ENCODE measurements at places on chromosomes 5 and 9.

GRCh38 chr5:151703780-151704179 is 17.1 kb upstream of the SPARC start:
- no peak for DNase-seq

DNA sequence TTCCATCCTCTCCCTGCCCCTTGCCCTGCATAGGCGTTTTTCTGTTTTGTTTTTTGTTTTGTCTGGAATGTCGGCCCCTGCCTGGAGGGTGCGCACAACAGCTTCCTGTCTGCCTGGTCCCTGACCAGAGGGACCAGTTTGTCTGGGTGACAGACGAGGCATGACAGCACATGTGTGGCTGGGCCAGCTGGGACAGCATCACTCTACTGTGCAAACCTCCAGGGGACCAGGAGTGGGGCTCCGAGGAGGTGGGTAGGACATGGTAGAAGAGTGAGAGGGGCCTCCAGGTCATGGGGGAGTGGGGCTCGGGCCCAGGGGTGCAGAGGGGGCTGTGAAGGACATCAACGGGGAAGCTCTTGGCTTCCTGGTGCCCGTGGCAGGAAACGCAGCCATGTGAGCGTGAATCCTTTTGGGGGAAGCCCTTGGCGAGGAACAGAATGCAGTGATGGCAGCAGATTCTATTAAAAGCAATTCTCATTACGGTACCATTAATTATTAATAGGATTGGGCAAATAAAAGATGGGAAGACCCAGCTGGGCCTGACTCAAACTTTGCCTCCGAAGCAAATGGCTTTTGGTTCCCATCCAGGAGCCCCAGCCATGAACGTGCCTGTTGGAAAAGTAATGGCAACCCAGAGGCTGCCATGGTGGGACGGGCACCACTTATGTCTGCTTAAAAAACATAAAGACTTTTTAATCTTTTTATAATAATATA is 184.4 kb upstream of the IER5L start:
- peak; percentile 56 for DNase-seq

DNA sequence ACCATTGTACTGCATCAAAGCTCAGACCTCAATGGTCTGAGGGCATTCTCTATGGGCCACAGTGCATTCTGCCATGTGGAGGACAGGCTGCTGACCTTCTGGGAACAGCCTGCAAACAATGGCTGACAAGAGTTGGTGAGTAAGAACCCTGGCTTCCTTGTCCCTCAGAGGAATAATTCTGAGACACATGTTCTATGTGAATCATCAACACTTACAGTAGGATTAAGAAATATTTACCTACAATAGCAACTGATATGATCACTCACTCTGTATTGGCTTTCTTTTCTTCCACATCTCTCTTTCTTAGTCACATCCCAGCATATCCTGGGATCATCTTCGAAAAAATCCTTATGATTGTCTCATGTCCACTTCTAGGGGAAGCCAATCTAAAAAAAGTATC is 306.5 kb upstream of the ITGA1 start:
- DNase-seq: no peak

DNA sequence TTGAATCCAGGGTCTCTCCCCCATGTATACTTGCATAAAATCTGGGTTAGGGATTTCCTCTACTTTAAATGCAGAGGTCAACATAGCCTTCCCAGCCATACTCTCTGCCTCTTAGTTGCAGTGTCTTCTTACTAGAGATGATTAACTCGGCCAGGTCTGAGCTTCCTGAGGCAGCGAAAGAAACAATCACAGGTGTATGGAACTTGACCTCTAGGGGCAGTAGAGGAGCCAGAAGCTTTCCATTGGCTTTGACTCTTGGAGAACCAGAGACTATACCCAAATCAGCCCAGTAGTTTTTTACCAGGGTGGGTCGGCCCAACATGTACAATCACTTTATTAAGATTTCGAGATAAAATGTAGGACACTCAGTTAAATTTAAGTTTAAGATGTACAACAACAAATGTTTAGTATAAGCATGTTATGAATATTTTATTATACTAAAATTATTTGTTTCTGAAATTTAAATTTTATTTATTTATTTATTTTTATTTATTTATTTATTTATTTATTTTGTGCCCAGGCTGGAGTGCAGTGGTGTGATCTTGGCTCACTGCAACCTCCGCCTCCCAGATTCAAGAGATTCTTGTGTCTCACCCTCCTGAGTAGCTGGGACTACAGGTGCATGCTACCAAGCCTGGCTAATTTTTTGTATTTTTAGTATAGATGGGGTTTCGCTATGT is 48.0 kb upstream of the DMRT3 start:
- DNase-seq: no peak

DNA sequence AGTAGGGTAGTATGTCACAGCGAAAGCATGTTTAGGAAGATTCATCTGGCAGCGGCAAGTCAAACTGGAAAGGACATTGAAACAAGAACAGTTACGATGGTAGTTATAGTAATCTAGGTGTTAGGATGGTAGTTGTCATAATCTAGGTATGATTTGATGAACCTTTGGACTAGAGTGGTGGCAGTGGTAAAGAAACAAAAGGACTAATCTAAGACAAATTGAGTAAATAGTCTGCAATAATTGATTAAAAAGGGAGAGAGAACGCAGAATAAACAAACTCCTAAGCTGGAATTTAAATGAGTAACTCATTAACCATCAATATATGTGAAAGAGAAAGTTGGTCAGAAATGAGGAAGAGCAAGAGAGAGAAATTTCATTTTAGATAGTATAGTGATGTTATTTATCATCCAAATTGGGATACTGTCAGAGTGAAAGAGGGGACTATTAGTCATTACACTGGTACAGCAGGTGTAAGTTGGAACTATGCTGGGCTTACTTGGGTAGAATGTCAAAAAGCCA is 56.8 kb downstream of the MTREX start:
- DNase-seq: no peak

GRCh38 chr9:3401221-3401954 is 124.4 kb downstream of the RFX3 start:
- DNase-seq: peak; percentile 78

- DNase-seq: no peak
Observed at GRCh38 chr5:57166276-57166675, 7.6 kb upstream of the GPBP1 start.

GRCh38 chr5:10493884-10494283 is 52.2 kb downstream of the ROPN1L start:
- DNase-seq: no peak

GRCh38 chr9:131608493-131609037 is 63.2 kb downstream of the PRRT1B start:
- no peak for DNase-seq

DNA sequence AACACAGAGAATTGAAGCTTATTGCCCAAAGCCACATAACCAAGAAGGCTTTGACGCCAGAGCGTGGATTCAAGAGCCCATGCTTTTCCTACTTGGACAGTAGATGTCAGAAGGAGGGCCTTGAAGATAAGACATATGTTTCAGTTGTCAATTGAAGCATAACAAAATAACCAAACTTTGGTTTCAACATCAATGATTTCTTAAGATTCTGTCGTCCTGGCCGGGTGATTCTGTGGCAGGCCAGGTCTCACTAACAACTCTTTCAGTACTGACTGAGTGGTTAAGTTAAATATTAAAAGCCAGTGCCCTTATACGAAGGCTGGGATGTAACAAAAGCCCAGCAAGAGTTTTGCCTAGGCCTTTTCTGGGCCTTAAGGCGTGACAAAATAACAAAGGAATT is 94.0 kb downstream of the RCL1 start:
- DNase-seq: no peak

DNA sequence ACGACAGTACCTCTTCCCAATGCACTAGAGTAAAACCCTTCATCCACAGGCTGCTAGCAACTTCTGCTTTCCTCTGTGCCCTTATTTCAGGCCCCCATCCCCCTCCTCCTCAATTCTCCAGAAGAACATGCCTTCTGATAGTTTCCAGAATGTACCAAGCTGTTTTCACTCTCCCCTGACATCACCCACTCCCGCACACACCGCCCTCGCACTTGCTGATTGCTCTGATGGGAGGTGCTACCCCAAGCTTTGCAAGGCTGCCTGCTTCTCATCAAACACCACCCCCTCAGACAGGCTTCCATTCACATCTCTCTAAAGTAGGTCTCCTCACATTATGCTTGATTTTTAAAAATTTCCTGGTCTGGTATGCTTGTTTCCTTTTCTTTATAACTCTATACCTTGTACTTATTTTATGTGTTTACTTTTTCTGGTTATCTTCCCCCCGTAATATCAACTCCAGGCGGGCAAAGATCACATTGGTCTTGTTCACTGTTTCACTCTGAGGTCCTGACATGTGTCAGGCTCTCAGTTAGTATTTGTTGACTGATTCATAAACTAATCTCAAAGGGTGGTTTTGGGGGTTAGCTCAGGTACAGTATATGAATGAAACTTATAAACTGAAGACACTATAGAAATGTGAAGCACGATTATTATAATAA is 91.0 kb upstream of the C9orf72 start:
- DNase-seq: no peak

DNA sequence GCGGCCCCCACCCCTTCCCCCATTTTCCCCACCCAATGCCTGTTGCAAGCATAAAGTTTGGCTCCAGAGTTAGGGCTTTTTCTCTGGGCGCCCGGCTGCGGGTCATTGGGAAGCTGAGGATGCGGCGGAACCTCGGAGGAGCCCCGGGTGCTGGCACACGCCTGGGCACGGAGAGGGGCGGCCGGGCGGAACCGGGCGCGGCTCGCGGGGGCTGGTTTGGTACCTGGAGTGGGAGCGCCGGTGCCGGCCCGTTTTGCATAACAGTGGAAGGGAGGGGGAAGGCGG is 1.2 kb downstream of the PPARGC1B start:
- DNase-seq: no peak

DNA sequence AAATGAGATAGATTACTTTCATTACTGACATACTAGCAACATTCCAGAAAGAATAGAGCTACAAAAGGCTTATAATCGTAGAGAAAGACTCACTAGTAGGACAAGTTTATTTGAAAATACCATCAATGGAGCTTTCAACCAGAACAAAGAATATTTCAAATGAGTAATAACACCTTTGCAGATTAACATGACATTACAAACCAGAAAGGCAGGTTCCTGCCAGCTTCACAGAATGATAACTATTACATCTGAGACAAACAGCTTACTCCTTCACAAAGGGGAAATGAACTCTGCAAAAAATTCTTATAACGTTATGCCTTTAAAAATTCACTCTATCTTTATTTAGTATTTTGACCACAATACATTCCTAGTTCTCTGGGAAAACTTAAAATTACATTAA is 103.1 kb downstream of the EPB41L4A start:
- DNase-seq: no peak

GRCh38 chr5:174972291-174972690 is 247.9 kb downstream of the MSX2 start:
- DNase-seq: peak; percentile 85

DNA sequence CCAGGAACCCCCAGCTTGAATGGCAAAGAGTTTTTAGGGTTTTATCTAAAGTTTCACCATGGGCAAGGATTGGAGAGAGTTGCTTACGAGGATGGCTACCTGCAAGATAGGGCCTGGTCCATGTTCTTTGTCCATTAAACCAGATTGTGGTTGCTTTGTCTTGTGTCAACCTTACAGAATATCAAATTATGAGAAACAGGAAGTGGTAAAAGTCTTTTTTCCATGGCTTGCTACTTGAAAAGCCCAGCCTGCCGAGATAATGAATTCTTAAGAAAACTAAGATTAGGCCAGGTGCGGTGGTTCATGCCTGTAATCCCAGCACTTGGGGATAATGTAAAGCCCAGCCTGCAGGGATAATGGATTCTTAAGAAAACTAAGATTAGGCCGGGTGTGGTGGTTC is 24.4 kb downstream of the ZNF474 start:
- DNase-seq: no peak

- DNase-seq: no peak
Observed at GRCh38 chr9:83059417-83059816, 3.5 kb downstream of the RASEF start.

- DNase-seq: no peak
Observed at GRCh38 chr5:32651638-32652037, 59.5 kb upstream of the NPR3 start.

- DNase-seq: no peak
Observed at GRCh38 chr9:4424891-4425290, 65.4 kb upstream of the SLC1A1 start.

DNA sequence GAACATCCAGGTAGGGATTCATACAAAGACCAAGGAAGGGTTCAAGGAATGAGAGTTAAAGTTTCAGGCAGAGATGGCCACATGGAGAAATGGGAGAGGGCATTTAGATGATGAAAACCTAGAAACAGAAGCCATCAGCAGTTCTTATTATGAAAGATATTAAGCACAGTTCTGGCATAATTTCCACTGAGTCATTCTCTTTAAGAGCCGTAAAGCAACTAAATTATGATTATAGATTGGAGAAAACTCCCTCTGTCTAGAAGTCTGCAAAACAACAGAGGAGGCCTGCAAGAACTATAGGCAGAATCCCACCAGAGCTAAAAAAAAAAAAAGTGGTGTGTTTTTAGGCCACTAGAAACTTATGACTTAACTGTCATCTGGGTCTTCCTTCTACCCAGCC is 157.1 kb upstream of the MPDZ start:
- no peak for DNase-seq

GRCh38 chr9:83633255-83633654 is 10.3 kb downstream of the IDNK start:
- DNase-seq: no peak

- DNase-seq: no peak
Observed at GRCh38 chr5:137901011-137901817, 12.0 kb downstream of the PKD2L2 start.

- DNase-seq: no peak
Observed at GRCh38 chr9:110918316-110919049, 119.8 kb downstream of the LPAR1 start.

DNA sequence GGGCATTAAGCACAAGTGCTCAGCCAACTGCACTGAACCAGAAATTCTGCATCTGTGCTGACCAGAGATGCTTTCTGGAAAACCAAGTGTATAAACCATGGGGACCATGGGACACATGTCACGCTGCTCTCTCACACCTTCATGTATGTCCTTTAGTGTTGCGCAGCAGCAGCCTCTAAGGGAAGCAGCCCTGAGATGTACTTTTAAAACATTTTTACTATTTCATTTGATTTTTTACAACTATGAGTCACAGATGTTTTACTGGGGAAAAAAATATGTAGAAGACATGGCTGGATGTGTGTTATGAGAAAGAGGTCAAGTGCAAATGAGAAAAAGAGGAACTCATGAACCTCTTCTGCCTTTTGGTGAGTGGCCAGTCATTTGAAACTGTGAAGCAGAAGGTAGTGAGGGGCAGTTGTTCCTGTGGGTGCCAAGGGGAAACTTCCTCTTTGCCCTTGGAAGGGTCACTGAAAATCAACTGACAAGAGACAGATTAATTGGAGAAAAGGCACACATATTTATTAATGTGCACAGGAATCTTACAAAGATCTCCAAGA is 31.4 kb upstream of the SYK start:
- DNase-seq: no peak

DNA sequence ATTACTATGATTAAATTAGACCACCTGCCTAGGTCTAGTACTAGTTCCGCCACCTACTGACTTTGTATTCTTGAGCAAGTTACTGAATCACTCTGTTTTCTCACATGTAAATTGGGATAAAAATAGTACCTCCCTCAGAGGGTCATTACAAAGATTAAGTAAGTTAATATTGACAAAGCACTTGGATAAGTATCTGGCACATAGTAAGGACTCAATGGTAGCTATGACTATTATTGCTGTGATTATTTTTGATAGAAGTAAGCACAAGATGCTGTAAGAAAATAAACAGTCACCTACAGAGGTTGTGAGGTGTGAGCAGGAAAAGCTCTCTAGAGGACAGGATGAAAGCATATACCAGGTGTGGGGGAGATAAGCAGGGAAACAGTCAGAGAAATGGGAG is 173.1 kb upstream of the PAPPA start:
- DNase-seq: no peak

GRCh38 chr9:33263131-33264002 is 1.1 kb downstream of the BAG1 start:
- DNase-seq: no peak

Measured in DMS153 (cell line).